NB4 (cell line): ENCODE measurements at places on chromosomes 3 and 15.
A peak's percentile ranks its signal among the peaks of the same experiment; 100 is the strongest.

DNA sequence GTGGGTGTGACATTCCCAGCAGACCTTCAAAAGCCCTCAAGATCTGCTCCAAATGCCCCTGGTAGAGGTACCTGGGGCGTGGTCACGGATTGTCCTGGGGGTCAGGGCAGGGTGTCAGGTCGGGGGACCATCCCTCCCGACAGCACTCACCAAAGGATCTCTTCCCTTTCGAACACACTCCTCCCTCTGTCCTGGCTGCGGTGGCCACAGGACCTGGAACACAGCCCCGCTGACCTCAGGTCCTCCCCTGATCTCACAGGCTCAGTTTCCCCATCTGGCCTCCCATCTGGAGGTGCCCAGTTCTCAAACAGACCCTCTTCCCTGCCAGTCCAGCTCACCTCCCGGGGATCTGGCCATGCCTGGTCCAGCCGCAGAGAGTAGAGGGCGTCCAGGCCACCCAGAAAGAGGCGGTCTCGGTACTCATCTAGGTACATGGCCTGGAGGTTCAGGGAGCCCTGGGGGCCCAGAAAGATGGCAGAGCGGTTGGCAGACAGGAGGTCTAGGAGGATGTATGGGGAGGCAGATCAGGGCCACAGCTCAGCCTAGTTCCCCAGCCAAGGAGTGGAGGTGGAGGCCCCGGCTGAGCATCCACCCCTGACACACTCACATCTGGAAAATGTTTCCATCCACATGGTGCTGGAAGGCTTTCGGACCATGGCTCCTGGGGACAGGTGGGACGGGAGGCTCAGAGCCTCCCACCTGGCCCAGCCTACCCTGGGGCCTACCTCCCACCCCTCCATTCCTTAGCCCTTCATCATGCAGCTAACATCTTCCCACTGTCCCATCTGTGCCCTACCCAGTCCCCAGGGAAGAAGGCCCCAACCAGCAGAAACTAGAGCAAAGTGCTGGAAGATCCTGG, 2.3 kb downstream of the SEMA3G start:
- no peak for DNase-seq

DNA sequence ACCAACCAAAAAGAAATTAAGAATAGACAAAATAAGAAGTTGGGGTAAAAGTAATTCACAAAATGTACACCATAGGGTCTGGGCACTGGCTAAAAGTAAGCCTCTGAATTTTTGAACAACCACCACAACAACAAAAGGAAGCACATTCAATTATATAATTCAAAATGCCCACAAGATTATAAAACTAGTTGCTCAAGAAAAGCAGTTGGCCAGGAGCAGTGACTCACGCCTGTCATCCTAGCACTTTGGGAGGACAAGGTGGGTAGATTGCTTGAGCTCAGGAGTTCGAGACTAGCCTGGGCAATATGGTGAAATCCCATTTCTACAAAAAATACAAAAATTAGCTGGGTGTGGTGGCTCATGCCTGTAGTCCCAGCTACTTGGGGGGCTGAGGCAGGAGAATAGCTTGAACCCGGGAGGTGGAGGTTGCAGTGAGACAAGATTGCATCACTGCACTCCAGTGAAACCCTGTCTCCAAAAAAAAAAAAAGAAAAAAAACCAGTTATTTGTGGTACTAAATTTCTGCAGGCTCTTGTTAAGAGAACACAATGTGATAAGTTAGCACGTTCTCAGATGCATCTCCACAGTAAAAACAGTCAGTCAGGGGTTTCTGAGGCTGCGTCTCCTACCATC, 6.6 kb upstream of the ATP11B start:
- DNase-seq: peak; percentile 63

DNA sequence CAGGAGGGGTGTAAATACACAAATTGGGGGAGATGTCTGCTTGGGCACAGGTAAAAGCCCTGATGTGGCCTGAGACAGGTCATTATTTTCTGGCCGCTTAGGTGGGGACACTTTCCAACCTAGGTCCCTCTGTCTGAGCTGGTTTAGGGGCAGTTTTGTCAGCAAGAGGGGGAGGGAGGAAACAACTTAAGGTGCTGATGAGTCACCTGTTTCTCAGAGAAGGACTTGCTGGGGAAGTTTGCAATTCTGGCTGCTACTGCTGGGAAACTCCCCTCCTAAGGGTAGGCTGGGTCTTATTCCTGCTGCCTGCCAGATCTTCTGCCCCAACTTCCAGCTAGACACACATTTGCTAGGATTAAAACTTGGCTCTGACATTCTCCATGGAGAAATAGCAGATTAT, 4.8 kb upstream of the RHOV start:
- DNase-seq: peak; percentile 39

DNA sequence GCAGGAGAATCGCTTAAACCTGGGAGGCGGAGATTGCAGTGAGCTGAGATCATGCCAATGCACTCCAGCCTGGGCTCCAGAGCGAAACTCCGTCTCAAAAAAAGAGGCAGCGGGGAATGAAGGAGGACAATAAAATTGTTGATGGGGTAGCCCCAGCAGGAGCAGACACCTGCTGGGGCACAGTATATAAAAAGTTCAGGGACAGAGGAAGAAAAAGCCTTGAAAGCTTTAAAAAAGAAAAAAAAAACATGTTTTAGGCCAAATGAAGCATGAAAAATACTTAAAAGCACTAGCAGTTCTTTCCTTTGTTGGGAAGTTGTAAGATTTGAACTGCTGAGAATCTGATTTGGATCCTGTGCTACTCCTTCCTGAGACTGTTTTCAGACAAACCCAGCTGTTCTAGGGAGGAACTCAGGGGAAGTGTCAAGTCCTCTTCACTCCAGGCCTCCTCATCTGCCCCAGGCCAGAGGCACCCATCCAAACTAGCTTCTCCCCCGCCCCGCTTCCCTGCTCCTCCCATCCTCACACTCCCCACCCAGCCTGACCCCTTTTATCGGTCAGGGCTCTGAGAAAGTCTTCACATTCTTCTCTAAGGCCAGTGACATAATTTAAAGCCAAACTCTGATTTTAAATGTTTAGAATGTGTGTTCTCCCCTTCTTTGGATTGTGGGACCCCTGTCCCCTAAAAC, 4.9 kb downstream of the IL17RD start:
- DNase-seq: no peak

DNA sequence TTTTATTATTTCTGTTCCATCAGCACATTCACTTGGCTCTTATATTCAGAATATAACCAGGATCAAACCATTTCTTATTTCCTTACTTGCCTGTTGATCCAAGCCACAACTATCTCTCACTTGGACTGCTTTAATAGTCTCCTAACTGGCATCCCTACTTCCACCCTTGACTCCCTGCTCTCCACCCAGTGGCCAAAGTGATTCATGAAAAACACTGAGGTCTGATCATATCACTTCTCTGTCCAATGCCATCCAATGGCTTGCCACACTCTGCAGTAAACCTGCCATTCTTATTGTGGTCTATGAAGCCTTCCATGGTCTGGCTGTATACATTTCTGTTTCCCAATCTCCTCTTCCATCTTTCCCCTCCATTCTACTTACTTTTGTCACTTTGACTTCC, 576.1 kb downstream of the PDCD6IP start:
- no peak for DNase-seq
